Stimulated activated CD4-positive, alpha-beta T cell treated with anti-CD3 and anti-CD28 coated beads, Interleukin-2, amount 100 ng/mL, for 4 hours (primary cell): ENCODE measurements at places on chromosomes 5 and 9.
A peak's percentile ranks its signal among the peaks of the same experiment; 100 is the strongest.

DNA sequence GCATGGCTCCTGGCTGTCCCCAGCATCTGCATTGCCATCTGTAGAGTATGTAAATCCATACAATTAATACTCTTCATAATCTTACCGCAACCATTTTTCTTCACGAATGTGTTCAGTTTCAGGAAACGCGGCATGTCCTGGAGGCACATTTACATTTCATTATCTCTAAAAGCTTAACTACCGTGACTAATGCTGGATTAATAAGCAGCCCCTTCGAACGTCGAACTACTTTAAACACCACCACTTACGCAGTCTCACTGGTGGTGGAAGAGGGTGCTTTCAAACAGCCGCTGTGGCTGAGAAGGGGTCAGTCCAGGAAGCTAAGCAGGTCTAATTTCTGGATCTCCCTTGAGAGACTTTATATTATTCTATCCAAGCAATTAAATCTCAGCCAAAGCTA is 85.6 kb downstream of the C5orf15 start:
- no peak for DNase-seq

DNA sequence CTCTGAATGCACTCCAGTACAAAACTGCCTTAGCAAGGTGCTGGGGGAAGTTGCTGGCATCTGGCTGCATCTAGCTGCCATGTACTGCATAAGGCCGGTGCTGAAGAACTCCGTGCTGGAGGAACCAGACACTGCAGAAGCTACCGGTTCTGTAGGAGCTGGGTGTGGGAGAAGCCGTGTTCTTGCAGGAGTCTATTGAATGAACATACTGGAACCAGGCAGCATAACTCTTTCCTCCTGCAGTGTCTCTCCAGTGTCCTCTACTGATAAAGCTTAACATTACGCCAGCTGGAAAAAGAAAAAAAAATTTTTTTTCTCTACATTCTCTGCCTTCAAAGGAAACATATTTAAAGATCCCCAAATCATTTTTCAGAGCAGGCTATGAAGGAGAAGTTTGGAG is 38.5 kb downstream of the VPS13A start:
- DNase-seq = no peak

DNA sequence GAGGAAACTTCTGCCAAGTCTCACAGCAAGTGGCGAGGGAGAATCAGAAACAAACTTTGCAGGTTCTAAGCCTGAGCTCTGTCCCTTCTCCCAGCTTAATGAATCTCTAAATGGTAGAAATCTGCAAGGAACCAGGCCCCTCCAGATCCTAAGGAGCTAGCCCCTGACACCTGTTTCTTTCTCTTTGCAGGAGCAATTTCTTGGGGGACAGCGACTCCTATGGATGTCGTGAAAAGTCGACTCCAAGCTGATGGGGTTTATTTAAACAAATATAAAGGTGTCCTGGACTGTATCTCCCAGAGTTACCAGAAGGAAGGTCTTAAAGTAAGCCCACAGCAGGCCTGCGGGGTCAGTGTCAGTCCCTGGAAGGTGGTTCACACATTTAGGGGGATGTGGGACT is 21.8 kb downstream of the IL9 start:
- DNase-seq = no peak

- no peak for DNase-seq
Observed at GRCh38 chr5:67149951-67150523, 46.6 kb downstream of the CD180 start.

DNA sequence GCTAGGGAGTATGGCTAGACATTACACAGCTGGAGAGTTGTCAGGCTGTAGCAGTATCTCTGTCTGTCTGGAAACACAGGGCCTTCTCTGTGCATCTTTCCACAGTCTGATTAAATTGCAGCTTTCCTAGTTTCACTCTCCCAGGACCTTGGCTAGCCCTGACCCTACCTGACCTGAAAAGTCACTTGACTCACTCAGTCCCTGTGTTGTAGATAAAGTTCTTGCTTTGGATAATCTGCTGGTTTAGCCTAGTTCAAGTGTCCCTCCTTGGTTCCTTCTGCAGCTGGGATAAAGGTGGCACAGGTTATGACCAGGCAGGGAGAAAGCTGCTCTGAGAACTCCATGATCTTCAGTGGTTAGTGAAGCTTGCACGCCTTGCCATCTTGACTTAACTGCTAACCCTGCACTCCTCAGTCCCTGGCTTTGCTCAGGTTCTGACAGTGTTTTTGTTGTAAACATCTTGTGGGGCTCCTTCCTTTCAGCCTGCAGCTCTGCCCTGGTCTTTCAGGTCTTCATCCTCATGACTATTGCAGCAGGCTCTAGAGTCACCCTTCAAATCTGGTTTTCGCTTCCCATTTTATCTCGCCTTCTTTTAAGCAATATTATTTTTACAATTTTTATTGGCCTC is 101.0 kb downstream of the PIP5K1B start:
- DNase-seq = no peak

GRCh38 chr5:52786391-52786790 is 1.3 kb upstream of the ITGA1 start:
- no peak for DNase-seq

- DNase-seq = no peak
Observed at GRCh38 chr5:13625616-13626198, 318.8 kb downstream of the DNAH5 start.

DNA sequence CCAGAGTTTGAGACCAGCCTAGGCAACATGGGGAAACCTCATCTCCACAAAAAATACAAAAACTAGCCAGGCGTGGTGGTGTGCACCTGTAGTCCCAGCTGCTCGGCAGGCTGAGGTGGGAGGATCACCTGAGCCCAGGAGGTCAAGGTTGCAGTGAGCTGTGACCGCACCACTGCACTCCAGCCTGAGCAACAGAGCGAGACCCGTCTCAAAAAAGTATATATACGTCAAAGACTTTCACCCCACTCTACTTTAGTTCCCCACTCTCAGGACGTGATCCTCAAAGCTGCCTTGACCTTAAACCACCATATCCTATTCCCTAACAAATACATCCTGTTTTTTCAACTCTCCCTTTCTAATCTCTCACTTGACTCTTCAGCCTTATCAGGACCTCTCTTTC is 41.0 kb downstream of the PCDHGC5 start:
- no peak for DNase-seq

DNA sequence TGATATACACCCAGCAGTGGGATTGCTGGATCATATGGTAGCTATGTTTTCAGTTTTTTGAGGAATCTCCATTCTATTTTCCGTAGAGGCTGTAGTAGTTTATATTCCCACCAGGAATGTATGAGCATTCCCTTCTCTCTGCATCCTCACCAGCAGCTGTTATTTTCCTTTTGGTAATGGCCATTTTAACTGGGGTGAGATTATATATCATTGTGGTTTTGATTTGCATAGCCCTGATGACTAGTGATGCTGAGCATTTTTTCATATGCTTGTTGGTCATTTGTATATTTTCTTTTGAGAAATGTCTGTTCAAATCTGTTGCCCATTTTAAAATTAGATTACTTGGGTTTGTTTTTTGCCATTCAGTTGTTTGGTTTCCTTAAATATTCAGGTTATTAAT is 11.2 kb upstream of the PPIC start:
- DNase-seq = no peak

DNA sequence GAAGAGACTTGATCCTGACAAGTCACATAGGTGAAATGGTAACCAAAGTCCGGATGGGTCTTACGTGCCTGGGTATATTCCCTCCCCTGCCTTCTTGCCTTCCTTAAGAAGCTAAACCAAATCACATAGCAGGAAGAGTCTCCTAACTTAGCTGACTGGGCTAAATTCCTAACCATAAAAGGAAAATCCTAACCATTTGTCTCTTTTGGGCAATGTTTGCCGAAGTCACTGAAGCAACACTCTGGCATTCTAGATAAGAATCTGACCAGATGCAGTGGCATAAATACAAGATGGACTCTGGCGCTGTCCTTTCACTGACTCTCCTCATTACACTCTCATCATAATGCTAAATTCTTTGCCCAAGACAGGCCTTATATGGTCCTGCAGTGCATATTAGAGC is 625.5 kb upstream of the RORB start:
- no peak for DNase-seq

- DNase-seq = no peak
Observed at GRCh38 chr5:126101901-126102300, 321.3 kb upstream of the GRAMD2B start.

- DNase-seq = no peak
Observed at GRCh38 chr9:9771314-9771713, 841.5 kb downstream of the PTPRD start.

GRCh38 chr9:114503009-114503408 is 2.3 kb downstream of the WHRN start:
- no peak for DNase-seq

- DNase-seq = peak; percentile 48
Observed at GRCh38 chr5:80672140-80672736, 17.5 kb upstream of the DHFR start.

- DNase-seq = no peak
Observed at GRCh38 chr9:93295031-93295430, 111.1 kb downstream of the WNK2 start.

DNA sequence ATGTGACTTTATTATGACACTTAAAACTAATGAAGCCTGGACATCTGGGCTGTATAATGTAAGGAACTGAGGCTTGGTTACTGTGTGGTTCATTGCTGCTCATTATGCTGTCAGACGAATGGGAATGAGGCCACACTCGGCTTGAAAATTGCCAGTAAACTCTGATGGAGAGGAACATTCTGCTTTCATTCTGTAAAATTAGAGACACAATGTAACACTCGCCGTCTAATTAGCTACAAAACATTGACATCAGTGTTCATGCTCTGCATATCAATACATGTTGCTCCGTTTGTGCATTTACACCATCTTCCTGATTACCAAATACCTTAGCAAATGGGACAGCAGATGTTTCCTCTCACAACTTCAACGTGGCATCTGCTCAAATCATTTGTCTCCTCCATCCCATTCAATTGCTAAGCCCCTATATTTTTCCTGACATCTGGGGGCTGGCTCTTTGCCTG is 133.0 kb downstream of the SLC28A3 start:
- no peak for DNase-seq

GRCh38 chr9:438066-438465 is 223.4 kb downstream of the DOCK8 start:
- DNase-seq = no peak

- no peak for DNase-seq
Observed at GRCh38 chr5:68274847-68275651, 59.5 kb downstream of the PIK3R1 start.

- DNase-seq = no peak
Observed at GRCh38 chr5:130777794-130778193, 387.3 kb downstream of the HINT1 start.

GRCh38 chr9:80866121-80866520 is 823.2 kb downstream of the TLE1 start:
- DNase-seq = no peak

- DNase-seq = no peak
Observed at GRCh38 chr5:77945874-77946273, 169.7 kb upstream of the TBCA start.

DNA sequence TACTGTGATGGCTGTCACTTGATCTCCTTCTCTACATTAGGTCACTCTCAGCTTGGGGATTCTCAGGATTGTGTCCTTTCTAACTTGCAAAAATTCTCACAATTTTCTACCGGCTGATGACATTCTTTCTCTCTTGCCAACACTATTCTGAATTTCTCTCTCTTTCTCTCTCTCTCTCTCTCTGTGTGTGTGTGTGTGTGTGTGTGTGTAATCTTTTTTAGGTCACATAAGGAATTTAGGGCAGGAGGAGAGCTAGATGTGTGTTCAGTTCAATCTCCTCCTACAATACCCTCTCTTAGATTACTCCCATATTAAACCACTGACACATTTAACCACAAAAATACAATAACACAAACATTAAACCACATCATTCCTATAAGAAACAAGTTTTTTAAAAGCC is 242.3 kb upstream of the NREP start:
- DNase-seq = no peak

DNA sequence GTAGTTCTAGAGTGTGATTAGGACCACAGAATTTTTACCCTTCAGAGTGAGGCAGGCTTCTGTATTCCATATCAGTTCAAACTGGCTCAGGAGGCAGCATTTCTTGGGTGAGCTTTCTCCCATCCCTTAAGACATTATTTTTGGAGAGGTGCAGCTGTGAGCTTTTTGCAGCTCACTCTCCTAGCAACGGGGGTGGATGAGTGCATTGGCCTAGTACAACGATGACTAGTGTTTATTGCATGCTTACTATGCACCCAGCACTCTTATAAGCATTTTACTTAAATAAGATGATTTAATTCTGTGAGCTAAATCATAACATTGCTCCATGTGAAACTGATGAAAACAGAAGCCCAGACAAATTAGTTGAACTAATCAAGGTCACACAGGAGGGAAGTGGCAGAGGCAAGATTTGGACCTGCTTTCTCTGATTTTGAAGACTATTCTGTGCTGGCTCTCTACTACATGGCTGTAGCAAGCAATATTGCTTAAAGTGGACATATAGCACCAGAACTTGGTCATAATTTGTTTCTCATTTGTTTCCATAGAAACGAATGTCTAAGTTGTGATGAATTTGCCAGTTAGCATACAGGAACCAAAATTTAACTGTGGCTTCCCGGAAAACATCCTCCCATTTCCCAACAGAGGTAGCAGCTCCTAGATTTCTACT is 372.1 kb upstream of the RIOK2 start:
- no peak for DNase-seq

DNA sequence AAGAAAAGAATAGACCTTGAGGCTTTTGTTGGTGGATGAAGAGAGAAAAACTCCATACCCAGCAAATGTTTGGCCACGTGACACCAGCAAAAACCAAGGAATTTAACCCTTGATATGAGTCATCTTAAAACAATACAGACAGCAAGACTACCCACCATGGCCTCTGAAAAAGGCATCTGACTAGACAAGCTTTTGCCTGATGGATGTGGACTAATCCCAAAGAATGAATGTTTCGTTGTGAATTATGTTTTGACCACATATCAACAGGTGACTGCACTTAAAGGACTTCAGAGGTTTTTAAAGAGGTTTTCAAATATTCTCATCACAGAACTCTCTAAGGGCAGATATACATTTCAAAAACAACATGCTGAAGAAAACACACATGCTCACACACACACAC is 33.0 kb upstream of the SLC1A3 start:
- DNase-seq = no peak

DNA sequence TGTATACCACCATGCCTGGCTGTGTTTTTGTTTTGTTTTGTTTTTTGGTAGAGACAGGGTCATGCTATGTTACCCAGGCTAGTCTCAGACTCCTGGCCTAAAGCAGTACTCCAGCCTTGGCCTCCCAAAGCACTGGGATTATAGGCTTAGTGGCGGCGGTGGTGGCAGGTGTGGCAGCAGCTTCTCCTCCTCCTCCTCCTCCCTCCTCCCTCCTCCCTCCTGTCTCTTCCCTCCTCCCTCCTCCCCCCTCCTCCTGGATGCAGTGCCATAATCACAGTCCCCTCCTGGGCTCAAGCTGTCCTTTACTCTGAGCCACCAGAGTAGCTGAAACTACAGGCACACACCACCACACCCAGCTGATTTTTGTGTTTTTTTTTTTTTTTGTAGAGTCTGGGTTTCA is 71.2 kb downstream of the UHRF2 start:
- DNase-seq = no peak
